ENCODE measurements at places on chromosomes 7 and 10. TPM values are rescaled to one million over a fixed set of nuclear protein-coding genes. Genes with fewer than 3 reads are reported as not detected.

GRCh38 chr10:22219308-22219707, 1.5 kb upstream of the EBLN1 start:
- H3K27me3 ChIP-seq, result no peaks in the 10 kb centered on the region
- H3K4me3 ChIP-seq, result no peak overlapping the region
- H3K36me3 ChIP-seq, result no peaks in the 10 kb centered on the region

DNA sequence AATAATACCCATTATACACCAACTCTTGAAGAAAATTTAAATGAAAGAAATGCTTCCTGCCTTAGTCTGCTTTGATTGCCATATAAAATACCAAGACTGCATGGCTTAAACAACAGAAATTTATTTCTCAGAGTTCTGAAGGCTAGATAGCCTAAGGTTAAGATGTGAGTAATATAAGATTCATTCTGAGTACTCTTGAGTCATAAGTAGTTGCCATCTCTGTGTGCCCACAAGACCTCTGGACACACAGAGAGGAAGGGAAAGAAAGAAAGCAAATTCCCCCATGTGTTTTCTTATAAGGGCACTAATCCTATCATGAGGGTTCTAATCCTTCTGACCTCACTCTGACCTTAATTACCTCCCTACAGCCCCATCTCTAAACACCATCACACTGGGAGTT, 201.2 kb downstream of the PTN start:
- no peak overlapping the region for H3K4me3 ChIP-seq
- no peak overlapping the region for H3K27ac ChIP-seq
- no peaks in the 10 kb centered on the region for H3K4me1 ChIP-seq
- H3K27me3 ChIP-seq, result no peaks in the 10 kb centered on the region
- no peak for DNase-seq
- no peaks in the 10 kb centered on the region for H3K36me3 ChIP-seq

LRIT1 gene
- total RNA-seq, result not detected

GSTO1 gene
- 68.5 TPM for total RNA-seq

DNA sequence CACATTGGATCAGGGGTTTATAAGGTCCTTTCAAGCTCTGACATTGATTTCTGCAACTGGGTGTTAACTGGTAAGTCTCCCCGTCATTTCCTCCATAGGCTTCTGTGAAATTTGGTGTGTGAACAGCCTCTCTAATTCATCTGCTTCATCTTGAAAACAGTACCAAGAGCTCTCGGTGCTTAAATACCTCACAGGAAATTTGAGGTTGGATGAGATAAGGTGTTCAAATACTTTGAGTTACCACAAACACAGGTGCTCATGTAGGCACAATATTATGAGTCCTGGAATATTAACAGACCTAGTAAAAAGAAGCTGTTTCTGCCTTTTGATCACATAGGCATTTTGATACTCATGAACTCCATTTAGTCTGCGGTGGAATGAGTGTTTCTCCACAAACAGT, 85.2 kb downstream of the RTKN2 start:
- H3K4me1 ChIP-seq, result peaks cover 10% of the 10 kb centered on the region
- no peaks in the 10 kb centered on the region for H3K27me3 ChIP-seq
- H3K4me3 ChIP-seq, result no peak overlapping the region
